ENCODE measurements at places on chromosomes 1 and 21.

DNA sequence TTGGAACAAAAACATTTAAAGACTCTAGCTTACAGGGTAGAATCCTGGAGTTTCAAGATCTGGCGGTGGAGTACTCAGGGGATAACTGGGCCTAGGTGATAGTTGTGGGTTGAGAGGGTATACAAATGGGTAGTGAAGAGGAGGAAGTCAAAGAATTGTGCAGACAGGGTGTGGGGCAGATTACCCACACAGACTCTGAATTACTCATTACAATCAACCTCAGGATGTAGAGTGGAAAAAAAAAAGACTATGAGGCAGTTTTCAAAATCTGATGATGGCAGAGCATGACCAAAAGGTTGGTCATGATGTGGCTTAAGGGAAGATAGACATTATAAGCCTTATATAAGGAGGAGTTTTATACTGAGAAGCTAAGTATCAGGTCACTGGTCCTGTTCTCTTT, 44.1 kb upstream of the GLIS1 start:
- DNase-seq, result peak; percentile 47

GRCh38 chr1:62790716-62791115, 6.8 kb downstream of the ATG4C start:
- no peak for DNase-seq

DNA sequence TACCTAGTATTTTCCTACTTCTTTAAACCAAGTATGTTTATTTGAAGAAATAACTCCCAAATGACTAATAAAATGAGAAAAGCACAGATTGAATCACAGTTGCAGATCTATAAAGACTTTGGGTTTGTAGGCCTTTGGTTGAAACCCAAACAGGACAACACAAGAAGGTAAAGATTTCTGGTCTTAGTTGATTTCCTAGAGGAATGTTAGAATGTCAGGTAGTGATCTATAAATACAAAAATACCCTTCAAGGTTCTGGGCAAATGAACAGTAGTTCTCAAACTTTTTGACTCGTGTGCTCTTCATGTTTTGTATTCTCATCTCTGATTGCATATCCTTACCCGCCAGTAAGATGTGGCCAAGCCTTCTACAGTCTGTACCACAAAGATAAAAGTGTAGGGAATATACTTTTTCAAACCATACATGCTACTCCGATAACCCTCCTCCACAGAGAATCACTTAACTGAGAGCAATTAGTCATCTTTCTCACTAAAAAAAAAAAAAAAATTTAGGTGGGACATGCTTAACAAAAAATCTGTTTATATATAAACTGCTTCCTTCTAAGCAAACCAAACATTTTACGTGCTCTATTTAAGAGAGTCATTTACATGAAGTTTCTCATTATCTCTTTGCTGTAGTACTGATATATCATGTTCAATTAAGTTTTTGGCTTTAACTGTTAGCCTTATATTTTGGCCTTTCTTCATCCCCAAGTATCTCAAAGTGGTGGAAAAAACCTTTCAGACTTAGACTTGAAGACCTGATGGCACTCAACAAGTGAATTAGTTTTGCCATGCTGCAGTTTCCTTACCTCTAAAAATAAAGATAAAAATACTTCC, 36.0 kb downstream of the CNIH4 start:
- DNase-seq, result no peak

DNA sequence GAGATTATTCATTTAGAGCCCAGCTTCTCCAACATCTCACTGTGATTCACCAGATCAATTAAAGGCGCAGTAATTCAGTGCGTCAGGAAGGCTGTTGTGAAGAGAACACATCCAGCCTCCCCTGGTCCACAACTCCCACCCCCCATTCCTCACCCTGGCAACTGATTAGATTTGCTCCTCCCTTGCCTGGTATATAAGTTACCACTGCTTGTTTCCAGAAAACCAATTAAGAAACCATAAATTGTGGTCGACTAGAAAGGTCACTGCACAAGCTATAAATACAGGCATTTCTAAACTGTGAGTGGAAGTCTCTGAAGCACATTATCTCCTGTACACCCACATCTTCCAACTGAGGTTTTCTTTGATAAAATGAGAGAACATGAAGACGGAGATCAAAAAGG, 41.9 kb downstream of the FAM163A start:
- peak; percentile 3 for DNase-seq

DNA sequence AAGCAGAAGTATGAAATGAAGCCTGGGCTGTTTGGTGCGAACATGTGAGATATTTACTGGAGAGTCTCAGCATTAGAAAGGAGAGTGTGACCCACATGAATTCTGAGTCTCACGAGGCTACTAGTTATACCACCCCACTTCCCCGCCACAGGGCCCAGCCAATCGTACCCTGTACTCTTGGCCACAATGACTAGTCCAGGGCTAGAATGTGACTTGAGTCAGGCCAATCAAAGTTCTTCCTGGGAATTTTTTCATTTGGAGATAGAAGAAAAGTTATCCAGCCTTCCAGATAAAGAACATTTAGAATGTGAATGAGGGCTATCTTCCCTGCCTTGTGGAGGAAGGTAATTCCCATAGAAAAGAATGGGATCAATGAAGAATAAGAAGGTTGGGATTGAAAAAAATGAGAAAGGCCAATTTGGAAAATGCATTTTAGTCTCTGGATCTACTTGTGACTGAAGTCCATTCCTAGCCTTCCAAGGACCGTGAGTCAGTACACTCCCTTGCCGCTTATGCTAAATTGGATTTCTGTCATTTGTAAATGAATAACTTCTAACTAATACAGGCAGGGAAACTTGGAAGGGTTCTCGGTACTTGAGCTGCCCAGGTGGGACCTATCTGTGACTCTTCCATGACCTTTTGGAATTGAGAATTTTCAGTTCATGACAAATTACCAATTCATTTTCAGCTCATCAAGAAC, 12.3 kb upstream of the RIMKLA start:
- no peak for DNase-seq

GRCh38 chr1:232273011-232273410, 356.9 kb downstream of the SIPA1L2 start:
- no peak for DNase-seq

- no peak for DNase-seq
Measured at GRCh38 chr1:61348025-61348665, 265.8 kb downstream of the NFIA start.

GRCh38 chr1:36382669-36383068, 3.1 kb downstream of the STK40 start:
- no peak for DNase-seq

DNA sequence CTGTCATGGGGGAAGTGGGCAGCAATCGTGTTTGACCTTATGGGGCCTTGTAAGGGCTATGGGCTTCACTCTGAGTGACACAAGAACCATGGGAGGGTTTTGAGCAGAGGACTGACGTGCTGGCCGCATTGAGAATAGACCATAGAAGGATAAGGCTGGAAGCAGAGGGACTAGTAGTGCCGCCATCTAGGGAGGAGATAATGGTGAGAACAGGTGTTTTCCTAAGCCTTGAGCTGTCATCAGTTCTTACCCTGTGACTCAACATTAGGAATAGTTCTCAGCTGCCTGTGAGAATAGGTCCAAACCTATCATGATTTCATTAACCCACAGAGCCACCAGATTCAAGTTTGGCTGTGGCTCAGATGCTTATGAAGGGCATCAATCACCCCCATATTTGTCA, 228.5 kb downstream of the CACNA1E start:
- no peak for DNase-seq

- no peak for DNase-seq
Measured at GRCh38 chr21:41772351-41773080, 5.7 kb upstream of the RIPK4 start.
